ENCODE measurements at places on chromosomes 1 and 21.

- DNase-seq: no peak
These were observed 359.2 kb downstream of the PBX1 start for GRCh38 chr1:164918140-164918539.

DNA sequence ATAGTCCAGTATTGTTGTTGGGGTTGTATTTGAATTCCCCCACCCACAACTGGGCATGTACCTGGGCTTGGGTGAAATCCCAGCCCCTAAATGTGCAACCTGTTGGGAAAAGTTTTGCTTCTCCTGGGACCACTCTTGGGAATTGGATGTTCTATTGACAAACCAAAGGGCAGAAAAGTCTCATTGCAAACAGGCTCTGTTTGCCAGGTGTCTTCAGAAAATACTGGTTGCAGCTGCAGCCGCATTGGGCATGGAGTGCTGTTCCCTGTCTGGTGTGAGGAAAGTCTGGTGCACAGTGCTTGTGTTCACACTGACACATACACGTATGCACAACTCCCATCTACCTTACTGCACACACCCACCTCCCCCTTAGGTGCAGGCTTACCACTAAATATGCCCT, 12.1 kb downstream of the PTPRU start:
- DNase-seq: no peak

DNA sequence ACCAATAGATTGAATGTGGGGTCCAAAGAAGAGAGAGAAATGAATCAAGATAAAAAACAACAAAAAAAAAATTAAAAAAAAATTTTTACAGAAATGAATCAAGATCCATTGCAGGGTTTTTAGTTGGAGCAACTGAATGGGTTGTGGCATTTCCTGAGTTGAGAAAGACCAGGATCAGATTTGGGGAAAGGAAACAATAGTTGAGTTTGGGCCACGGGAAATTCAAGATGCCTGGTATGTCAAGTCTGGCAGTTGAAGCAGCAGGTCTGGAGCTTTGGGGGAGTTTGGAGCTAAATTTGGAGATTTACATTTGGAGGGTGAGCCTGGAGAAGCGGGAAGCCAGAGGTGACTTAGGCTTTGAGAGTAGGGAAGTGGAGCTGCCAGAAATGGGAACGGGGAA, 22.6 kb downstream of the ATP8B2 start:
- no peak for DNase-seq

GRCh38 chr1:159012495-159012894, 2.8 kb downstream of the IFI16 start:
- no peak for DNase-seq

- no peak for DNase-seq
These were observed 53.1 kb upstream of the ATF3 start for GRCh38 chr1:212555426-212555825.

Data from GOT3 (cell line).